ENCODE measurements at places on chromosomes 1 and 21.

DNA sequence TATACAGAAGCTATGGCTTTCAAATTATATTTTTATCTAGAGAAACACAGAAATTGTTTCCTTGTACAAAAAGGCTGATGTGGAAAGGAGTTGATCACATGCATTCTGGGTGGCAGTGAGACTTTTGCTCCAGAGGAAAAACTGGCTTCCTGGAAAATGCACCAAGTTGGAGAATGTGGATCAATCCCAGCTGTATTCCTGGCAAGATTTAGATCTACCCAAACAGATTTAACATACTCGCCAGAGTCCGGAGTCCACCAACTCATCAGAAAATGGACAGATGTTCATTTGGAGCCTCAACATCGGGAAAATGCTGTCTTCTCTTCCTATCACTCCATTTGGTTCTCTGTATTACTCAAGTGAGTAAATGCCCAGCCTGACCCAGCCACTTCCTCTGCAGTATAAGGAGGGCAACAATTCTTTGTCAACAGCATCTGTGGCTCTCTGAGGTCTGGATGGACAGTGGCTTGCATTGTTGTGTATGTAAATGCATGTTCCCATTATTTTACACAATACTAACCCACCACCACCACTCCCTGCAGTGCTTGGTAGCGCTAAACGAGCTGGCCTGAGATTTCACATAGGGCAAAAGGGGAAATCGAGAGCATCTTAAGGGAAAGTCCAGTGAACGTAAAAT is 226.2 kb upstream of the IRF2BP2 start:
- DNase-seq, result no peak

DNA sequence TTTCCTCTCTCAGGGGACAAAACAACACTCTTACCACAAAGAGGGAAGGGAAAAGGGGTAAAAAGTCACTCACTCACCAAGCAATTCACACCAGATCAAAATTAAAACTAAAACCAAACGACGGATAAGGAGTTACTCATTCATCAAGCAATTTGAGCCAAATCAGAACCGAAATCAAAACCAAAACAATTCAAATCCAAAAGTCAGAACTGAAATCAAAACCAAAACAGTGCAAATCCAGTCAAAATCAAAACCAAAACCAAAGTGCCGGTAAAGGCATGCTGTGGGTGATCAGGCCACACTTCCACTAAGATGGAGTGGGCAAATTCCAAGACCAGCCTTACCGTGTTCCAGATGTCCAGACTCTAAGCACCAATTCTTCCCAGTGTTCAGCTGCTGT is 717.9 kb downstream of the AMY1C start:
- no peak for DNase-seq

- DNase-seq, result no peak
Measured at GRCh38 chr21:45442276-45442675, 37.3 kb downstream of the COL18A1 start.

DNA sequence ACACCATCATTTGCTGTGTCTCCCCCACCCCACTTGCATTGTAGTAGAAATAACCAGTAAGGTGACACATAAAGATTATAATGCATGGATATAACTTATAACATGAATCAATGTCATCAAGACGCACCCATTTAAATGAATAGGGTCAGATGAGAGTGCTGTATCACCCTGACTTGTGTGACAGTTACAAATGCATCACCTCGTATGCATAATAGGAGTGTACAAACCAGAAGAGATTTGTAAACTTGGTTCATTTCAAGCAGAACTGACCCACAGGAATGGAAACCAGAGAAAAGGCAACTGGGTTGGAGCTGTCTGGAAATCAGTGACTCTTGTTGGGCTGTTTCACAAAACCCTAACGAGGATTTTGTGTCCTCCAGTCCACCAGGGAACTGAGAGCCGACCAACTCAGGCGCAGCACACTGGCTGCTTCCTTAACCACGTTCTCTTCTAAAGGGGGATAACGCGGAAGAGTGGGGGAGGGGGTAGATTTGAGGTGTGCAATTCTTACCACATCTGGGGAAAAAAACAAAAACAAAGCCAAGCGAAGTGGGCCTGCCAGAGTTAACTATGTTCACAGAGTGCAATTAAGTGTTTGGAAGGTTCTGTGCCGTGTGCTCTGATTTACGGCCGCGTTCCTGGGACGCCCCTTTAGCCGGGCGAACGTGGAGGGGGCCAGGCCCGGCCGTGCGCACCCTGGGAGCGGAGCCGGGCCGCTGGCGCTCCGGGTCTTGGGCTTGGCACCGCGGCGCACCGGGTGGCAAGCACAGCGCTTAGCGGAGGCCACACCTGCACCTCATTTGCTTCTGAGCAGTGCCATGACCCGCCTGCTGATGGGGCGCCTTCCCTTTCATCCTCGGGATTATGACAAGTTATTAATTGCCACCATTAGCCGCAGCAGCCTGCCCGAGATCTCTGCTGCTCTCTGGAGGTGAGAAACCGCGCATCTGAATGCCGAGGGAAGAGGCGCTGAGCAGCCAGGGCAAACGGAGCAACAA is 248.8 kb upstream of the FOXD3 start:
- DNase-seq, result no peak

DNA sequence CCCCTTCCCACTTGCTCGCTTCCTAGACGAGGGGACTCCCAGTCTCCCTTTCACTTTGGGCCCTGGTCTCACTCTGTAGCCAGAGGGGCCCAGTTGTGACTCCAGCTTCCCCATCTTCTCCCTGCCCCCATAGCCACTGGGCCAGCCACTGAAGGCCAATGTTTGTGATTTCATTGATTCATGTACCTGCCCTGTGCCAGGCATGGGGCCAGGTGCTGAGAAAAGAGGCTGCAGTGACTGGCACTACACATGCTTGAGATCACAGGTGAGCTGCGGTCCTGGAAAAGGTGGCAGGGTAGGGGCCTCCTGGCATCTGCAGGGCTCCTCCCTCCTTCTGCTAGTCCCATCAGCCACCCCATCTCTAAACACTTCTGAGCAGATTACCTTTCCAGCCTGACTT is 345.3 kb upstream of the VAMP3 start:
- no peak for DNase-seq
